Stimulated activated CD4-positive, alpha-beta T cell treated with anti-CD3 and anti-CD28 coated beads, Interleukin-2, amount 100 ng/mL, for 24 hours (primary cell): ENCODE measurements at places on chromosomes 1 and 21.

GRCh38 chr1:145849356-145850160, 4.1 kb downstream of the NUDT17 start:
- DNase-seq = no peak

GRCh38 chr21:46226920-46227599, 1.5 kb downstream of the LSS start:
- DNase-seq = no peak

DNA sequence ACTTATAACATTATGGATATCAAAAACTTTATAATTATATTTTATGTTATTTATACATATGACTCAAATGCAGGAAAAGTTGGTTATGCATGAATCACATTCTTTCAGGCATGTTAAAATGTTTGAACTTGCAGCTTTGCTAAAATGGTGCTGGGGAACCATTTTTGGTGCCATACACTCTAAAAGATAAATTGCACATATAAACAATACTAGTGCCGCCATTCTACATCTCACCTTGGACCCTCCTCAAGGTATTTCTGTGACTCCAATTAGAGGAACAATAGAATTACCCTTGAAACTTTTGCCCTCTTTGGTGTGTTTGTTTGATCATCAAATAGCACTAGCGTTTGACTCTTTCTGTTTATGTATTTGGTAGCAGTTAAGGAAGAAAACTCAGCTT, 997 bp downstream of the PRKACB start:
- DNase-seq = no peak

DNA sequence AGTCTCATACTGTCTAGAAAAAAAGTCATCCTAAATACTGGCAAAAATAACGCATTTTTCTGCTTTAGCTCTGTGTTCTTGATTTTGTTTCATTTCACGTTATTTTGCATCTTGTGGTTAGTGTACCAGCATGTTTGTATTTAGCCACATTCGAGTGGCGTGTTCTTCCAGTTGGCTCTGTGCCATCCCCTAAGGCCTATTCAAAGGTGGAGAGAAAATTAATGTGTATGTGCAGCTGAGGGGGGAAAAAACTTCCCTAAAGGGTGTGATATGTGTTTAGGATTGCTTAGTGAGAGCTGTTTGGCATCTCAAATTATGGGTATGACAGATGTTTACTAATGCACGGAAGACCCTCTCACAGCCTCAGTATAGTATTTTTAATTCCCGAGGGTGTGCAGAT, 12.1 kb downstream of the DNAJC16 start:
- no peak for DNase-seq

DNA sequence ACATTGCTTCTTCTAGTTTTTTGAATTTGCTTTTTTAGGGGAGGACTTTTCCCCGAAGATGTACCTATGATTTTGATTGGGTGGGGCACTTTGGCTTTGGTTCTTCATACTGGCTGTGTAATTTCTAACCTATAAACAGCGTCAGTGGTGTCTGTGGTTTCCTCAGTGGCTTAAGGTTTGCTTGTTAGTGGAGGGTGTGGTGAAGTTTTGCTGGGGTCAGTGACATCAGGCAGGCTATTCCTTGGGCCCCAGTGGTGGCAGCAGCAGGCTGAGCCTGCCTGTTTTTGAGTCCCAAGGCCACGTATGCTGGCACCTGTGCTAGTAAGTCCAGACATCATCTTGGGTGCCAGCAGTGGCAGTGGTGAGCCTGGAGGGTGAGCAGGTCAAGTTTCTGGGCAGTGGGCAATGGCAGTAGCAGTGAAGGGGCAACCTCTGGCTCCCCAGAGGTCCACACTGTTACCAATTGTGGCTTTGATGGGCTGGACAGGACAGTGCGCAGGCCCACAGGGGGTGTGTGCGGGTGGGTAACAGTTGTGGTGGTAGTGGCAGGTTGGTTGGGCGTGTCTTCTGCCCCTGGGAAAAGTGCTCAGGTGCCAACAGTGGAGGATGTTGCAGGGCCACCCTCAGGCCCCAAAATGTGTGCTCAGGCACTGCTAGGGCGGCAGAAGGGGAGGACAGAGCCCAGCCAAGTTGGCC, 54.9 kb upstream of the B3GALT2 start:
- no peak for DNase-seq

DNA sequence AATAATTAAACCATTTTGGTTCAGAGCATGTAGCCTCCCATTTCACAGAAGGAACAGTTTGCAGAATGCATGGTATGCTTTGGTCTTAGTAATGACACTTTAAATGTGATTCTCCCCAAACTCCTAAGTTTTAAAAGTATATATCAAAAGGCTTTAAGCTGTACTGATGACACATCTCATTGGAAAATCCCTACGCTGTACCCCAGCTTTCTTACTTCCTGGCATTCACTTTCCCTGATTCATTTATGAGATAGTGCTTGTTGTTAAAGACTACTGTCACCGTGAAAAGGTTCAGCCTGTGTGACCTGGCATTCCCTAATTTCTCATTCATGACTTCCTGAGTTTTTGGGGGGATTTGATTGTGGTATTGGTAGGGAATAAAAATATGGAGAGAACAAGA, 53.4 kb downstream of the MPZL1 start:
- no peak for DNase-seq

GRCh38 chr1:233360525-233361102, 33.1 kb downstream of the MAP3K21 start:
- no peak for DNase-seq

DNA sequence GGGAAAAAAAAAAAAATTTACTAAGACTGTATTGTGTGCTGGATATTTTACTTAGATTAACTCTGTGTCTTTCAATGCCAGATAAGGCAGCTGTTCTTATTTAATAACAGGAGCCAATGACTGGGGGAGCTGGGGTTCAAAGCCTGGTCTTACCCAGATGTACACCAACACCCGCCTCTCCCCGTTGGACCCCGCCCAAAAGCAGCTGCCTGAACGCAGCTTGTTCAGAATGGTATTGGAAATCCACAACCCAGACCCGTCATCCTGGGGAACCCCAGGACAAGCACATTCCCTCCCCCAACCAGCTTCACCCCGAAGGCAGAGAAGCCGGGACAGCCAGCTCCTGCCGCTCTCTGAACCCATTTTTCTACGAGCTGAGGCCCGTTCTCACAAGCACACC, 113.6 kb upstream of the TMPRSS2 start:
- DNase-seq = no peak

DNA sequence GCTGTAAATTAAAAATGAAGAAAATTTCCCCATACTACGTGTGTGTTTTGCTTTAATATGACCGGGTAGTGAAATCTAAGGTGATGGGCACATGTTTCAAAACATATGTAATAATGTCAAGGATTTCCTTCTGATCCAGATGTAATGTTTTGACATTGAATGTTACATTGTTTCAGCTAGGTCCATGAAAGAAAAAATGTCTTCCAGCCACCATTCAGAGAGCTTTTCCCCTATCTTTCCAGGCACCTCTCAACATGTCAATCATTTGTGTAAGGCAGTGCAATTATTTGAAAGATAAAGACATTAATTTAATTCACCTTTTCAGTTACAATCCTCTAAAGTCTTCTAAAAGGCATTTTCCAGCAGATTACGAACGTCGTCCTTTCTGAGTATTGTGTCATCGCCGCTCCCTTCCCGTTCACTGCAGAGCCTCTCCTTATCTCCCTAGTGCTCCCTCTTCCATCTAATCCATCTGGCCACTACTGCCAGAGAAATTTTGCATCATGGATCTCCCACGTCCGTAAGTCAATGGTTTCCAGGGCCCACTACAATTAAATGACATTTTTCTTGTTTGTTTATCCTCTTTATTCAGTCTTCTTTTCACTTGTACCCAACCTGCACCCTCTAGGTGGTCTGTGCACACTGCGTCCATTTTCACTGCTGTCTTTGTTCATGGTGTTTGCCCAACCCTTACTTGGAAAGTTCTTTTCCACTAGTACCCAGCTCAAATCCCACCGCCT, 1.3 kb upstream of the VAMP3 start:
- DNase-seq = no peak

GRCh38 chr1:11602424-11602823, 51.8 kb downstream of the FBXO2 start:
- DNase-seq = no peak

GRCh38 chr1:193005785-193006184, 53.4 kb downstream of the UCHL5 start:
- DNase-seq = no peak

DNA sequence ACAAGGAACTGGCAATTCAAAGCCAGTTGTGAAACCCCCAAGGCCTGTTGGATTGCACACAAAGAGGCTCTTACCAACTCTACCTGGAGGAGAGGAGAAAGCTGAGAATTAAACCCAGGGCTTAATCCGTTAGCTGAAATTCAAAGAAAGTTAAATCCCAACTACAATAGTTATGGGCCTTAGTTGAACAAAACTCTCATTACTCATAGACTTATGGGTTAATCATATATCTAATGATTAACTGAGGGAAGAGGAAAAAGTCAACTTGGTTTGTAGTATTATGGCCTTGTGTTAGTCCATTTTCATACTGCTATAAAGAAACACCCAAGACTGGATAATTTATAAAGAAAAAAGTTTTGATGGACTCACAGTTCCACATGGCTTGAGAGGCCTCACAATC, 838.2 kb upstream of the ADGRL2 start:
- DNase-seq = no peak

- DNase-seq = no peak
Observed at GRCh38 chr1:191498318-191498717, 659.9 kb upstream of the RGS18 start.

DNA sequence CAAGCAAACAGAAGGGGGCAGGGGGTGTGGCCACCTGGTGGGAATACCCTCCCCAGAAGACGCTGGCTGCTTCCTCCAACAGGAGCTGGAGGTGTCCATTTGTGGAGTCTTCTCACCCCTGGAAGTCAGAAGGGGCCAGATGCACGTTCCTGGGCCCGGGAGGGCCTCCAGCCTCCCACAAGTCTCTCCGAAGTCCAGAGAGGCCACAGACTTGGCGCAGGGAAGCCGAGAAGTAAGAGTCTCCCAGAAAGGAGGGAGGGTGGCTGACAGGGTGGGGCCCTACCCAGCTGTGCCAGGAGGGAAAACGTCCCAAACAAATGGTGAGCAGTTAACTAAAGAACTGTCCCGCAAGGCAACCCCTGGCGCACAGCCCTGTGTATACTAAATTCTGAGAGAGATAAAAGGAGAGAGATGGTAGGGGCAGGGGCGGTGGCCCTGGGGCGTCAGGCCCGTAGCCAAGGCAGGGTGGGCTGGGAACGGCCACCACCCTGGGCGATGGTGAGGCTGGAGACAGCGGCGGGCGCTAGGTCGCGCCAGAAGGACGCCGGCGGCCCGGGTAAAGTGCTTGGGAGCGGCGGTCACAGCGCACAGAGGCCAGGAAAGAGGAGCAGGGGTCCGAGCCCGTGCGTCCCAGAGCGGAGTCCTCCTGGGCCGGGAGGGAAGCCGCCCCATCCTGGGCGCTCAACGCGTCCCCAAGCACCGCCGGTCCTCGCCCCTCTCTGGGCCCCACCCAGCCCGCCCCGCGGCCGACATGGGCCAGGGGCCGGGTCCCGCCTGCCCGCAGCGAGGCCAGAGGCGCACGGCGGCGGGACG, 1.2 kb downstream of the CHD5 start:
- no peak for DNase-seq

GRCh38 chr1:55747408-55747841, 532.3 kb upstream of the USP24 start:
- DNase-seq = no peak

DNA sequence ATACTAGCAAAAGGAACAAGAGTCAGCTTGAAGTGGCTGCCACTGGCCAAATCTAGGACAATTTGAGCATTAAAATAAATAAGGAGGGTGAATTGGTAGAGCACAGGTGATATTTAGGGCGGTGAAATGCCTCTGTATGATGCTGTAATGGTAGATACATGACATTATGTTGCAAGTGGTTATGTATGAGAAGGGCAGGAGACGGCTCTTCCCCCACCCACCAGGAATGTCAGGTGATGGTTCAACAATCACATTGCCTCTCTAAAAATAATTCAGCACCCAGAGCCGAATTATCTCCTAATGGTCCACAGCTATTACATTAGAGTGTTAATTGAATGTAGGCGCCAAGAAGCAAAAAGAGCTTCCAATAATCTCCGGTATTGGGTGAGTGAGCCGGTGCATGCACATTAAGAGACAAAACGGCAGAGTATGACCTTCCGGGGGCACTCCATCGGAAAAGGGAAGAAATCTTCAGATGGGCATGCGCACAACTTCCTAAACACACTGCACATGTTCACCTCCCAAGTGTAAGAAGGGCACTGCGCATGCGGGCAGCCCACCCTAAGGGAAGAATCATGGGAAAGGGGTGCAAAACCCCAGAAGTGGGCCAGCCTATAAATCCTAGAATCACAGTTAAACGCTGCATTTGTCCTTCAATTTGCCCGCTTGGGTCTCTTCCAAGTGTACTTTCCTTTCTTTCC, 6.8 kb upstream of the IFNAR1 start:
- no peak for DNase-seq

GRCh38 chr1:11700601-11701467, 9.3 kb downstream of the DRAXIN start:
- no peak for DNase-seq

DNA sequence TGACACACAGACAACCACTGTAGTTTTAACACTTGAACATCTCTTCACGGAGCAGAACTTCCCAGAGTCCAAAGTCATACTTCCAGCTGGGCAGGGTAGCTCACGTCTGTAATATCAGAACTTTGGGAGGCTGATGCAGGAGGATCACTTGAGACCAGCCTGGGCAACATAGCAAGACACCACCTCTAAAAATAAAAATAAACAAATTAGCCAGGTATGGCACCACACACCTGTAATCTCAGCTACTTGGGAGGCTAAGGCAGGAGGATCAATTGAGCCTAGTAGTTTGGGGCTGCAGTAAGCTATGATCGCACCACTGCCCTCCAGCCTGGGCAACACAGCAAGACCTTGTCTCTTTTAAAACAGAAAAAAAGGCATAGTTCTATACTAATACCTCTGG, 24.3 kb upstream of the EFHD2 start:
- DNase-seq = no peak

- DNase-seq = no peak
Observed at GRCh38 chr1:164644774-164645644, 86.0 kb downstream of the PBX1 start.

DNA sequence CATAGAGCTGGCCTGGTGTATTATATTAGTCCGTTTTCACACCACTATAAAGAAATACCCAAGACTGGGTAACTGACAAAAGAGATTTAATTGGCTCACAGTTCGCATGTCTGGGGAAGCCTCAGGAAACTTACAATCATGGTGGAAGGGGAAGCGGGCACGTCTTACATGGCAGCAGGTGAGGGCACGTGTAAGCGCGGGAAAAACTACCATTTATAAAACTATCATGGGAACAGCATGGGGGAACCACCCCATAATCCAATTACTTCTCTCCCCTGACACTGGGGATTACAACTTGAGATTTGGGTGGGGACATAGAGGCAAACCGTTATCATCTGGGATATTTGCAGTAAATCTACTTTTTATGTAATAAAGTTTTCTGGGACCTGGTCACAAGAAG, 6.8 kb downstream of the IER5 start:
- no peak for DNase-seq

GRCh38 chr1:207027206-207027777, 5.3 kb downstream of the C1orf116 start:
- no peak for DNase-seq

- no peak for DNase-seq
Observed at GRCh38 chr1:196078691-196079090, 529.5 kb downstream of the KCNT2 start.
